Hematopoietic multipotent progenitor cell (in vitro differentiated cells): ENCODE measurements at places on chromosomes 1 and 21.
A peak's percentile ranks its signal among the peaks of the same experiment; 100 is the strongest.

- no peak for DNase-seq
Measured at GRCh38 chr21:31497914-31498313, 153.9 kb upstream of the TIAM1 start.

DNA sequence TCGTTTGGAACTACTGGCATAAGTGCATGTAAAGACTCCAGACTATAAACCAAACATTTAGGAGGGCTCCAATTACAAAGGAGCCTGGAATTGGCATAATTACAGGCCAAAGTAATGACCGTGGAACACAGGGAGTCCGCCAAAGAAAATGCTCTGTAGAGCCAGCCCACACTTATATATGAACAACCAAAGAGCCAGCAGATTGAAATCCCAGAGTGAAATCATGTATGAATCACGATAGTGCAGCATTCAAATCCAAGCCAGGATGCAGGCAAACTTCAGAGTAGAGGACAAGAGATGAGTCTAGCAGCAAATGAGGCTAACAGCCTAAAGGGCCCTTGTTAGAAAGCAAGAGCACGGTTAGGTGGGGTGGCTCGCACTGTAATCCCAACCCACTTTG is 13.1 kb downstream of the VPS26C start:
- DNase-seq, result no peak

GRCh38 chr1:67158401-67158800 is 7.9 kb upstream of the IL23R start:
- no peak for DNase-seq

- peak; percentile 79 for DNase-seq
Measured at GRCh38 chr1:235954306-235955283, 87.9 kb upstream of the LYST start.

DNA sequence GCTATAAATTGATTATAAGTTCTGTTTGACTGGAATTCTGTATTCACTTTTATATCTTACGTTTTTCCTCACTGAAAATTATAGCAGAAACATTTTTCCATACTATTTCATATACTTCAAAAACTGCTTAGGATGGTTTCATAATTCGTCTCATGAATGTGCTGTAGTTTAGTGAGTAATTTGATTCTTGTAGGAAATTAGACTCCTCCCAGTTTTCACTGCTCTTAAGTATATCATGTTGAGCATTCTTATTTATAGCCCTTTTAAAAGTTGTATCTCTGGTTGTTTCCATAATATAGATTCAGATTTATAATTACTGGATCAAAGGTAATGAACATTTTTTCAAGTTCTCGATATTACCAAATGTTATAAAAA is 250.6 kb downstream of the FMN2 start:
- DNase-seq, result no peak

DNA sequence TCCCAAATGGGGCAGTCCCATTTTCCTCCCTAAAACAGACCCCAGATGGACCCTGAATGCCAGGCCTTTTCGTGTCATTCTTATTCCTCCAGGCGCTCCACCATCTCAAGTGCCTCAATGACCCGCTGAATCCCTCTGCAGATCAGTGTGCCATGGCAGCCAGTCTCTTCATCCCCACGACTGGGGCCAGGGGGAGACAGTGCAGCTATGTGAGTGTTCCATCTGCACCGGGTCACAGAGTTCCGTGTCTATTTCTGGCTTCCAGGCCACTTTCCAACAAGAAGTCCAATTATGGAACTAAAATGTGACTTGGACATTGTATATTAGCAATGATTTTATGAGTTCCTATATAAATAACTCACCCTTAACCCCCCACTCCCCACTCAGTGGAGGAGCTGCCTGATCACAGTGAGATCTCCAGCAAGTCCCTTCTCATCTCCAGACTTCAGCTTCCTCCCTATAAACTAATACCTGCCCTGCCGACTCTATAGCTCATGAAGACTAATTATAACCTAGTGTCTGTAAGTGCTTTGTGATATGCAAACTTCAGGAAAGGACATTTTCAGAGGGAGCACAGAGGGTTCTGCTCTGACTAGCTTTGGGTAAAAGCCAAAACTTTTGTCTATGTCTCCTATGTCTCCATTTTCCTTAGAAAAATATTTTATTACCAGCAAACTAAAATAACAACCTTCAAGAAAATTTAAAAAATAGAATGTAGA is 56.3 kb upstream of the NFASC start:
- no peak for DNase-seq

DNA sequence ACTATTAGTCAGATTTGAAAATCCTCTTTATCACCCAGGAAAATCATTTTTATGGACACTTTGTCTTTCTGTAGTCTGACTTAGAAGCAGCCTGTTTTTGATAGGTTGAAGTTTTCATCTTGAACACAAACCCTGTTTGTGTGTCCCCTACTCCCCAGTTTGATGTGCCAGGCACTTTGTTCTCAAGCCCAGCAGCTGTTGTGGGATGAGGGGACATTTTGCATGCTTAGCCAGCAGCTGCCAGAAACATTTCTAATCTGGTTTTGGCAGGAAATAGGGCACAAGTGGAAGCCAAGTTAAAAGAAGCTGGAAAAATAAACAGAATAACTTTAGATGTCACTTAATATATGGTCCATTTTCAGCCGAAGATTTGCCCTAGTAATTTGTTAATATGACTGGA is 29.9 kb downstream of the ACTN2 start:
- DNase-seq, result no peak

- DNase-seq, result no peak
Measured at GRCh38 chr21:46482225-46482845, 23.6 kb downstream of the DIP2A start.

GRCh38 chr1:17533201-17533600 is 6.3 kb upstream of the ARHGEF10L start:
- DNase-seq, result no peak

GRCh38 chr21:25625036-25625435 is 14.0 kb upstream of the JAM2 start:
- DNase-seq, result no peak

DNA sequence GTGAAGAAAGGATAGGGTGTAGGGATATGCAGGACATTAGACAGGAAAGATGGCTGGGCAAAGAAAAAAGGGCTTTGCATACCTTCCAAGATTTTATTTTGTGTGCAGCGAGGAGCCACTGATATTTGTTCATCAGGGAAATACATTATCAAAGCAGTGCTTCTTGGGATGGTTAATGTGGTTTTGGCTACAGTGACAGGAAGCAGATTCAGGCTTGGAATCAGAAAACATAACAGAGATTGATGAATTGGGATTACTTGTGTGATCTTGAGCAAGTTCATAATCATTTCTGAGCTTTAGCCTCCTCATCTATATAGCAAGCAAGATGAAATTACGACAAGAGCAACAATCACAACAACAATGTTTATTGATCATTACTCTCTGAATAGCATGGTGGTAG is 249.2 kb upstream of the SGIP1 start:
- no peak for DNase-seq

DNA sequence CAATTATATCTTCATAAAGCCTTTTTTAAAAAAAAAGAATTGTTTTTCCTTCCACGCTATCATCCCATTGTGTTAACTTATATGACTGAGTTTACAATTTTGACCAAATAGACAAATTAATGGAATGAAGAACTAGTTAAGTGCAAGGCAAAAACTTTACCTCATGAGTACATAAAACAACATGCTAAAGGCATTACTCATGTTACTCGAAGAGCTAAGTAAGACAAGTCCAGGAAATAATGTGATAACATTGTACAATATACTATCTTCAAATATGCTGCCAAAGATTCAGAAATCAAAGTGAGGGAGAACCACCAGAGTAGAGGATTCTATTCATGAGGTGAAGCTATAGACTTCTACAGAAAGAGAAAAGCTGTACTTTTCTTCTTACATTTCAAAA is 24.2 kb upstream of the DYNLT5 start:
- no peak for DNase-seq

DNA sequence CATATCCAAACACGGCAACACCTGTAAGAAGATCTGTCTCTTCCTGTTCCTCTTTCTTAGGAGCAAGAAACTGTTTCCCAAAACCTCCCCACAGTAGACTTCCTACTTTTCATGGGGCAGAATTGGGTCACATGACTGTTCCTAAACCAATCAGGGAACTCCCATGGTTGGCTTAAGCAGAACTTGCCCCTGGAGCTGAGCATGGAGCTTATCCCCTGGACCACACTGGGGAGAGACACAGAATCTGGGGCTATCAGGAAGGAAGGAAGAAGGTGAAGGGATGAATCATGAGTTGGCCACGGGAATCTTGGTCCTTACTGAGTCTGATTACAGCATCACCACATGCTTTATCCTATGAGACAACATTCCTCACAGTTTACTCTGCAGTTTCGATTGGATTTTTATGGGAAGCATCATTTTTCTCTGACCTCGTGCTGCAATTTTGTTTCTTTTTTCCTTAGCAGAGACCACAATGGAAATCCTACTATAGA is 81.8 kb downstream of the CDC7 start:
- DNase-seq, result no peak

GRCh38 chr1:8813991-8814390 is 3.4 kb downstream of the RERE start:
- DNase-seq, result no peak

DNA sequence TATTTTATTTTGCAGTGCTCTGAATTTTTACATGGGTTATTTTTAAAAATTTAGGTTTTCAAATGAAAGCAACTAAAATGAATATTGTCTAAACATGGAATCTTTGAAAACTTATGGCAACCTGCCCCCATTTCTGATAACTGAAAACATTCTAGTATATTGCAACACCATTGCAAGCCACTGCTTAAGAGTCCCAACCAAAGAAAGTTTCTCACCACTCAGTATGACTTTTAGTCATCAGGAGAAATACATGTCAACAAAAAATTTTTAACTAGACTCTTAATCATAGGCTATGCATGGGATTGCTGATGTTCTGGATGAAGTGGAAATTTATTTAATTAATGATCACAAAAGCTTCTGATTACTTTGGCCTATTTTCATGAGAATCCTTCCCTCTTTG is 112.1 kb downstream of the TNFSF18 start:
- no peak for DNase-seq

- no peak for DNase-seq
Measured at GRCh38 chr1:27598295-27598687, 5.7 kb downstream of the AHDC1 start.

- no peak for DNase-seq
Measured at GRCh38 chr1:24769656-24770651, 24.7 kb downstream of the CLIC4 start.

DNA sequence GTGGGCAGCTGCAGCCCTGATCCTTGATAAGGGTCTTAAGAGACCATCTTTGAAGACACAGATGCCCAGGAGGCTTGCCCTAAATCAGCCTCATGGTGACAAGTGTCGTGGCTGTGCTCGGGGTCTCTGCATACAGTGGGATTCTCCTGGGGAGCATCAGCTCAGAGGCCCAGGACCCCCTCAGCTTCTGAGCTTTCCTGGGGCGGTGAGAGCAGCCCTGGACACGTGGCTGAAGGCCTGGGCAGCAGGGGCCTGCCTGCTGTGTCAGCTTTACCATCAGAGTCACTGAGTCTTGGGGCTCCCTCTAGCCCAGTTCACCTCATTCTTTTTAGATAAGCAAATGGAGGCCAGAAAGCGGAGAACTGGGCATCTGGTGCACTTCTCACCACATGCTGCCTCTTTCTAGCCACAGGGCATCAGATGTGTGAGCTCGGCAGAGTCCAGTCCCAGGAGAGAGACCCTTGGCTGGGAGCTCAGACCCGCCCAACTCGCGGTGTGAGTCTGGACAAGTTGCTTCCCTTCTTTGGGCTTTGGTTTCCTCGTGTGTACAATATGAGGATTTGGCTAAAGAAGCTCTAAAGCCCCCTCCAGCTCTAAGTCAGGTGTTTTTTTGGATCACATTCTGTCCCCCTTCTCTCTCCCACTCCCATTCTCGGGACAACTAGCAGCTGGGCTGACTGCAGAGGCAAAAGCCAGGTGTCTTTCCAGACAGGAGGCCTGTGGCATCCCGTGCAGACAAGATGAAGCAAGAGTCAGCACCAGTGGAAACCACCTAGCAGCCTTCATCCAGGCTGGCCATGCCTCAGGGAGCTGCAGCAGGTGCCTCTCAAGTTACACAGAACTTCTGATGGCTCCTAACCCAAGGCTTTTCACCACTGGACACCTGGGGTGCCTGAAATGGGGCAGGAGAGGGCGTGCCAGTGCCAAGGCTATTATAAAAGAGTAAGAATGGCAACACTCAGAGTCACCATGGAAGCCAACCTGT is 119.1 kb downstream of the KCNN3 start:
- no peak for DNase-seq

DNA sequence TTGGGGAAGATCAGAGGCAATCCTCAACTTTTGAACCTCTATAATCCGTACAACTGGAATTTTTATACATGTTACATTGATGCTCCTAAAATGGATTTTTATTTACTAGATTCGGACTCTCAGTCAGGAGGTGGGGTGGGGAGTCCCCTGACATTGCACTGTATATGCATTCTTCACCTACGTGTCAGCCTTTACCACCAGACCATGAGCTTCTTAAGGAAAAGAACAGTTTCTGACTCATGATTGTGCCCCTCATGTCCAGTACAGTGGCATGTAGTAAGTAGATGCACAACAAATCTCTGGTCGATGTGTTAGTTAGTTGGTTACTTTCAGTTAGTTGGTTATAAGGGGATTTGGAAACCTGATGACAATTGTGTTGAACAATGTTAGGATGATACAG is 15.4 kb downstream of the LPAR3 start:
- DNase-seq, result no peak

- DNase-seq, result no peak
Measured at GRCh38 chr1:158177700-158178450, 2.8 kb upstream of the CD1D start.

- no peak for DNase-seq
Measured at GRCh38 chr1:245156736-245157505, 2.1 kb downstream of the KIF26B start.

DNA sequence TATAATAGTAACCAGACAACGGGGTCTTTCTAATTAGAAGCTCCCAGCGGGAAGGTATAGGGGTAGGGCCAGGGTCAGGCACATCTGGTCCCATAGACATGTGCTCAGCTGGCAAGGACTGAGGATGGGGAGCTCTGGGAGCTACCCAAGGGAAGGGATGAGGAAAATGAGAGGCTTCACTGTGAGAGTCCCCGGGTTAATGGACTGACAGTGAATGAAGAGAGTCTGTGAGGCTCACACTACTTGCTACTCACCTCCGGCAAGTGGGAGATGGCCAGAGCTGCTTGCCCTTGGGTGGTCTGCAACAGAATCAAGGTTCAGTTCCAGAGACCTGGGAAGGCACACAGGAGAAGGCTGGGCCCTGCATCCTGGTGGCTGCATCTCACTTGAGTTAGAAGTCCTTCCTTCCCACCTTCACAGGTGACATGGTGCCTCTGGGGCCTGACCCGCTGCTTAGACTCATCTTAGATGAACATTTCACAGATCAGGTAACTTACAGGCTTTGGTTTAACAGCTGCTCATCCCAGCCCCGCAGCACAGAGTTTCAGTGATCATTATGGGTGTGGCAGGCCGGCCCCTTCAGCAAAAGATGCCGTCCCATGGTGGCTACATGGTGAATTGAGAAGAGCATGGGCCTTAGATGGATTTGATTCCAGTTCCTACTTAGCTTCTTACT is 31.7 kb downstream of the EIF2D start:
- DNase-seq, result no peak

- DNase-seq, result peak; percentile 76
Measured at GRCh38 chr1:180252638-180253536, 22.8 kb downstream of the LHX4 start.
